GM13976 (cell line): ENCODE measurements at places on chromosomes 5 and 9.

DNA sequence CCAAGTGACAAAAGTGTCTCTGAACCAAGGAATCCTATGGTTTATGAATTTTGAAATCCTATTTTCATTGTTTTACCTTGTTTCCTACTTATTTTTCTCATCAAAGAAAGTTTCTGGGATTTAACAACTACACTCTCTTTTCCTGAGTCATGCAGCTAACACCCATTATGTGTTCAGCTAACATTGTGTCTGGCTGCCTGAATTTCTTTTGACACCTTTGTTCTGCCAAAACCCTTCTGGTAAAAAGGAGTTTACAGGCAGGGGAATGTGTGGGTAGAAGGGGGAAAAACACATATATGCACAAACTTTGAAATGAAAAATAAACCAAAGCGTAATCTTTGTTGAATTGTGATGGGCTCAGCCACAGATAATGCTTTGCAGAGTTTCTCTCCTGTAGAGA lies 146.2 kb downstream of the COX7C start:
- no peak for DNase-seq

- DNase-seq = no peak
These were observed 18.3 kb upstream of the SYNPO start for GRCh38 chr5:150622157-150622556.

- DNase-seq = no peak
These were observed 56.1 kb downstream of the TSTD2 start for GRCh38 chr9:97577051-97577450.

DNA sequence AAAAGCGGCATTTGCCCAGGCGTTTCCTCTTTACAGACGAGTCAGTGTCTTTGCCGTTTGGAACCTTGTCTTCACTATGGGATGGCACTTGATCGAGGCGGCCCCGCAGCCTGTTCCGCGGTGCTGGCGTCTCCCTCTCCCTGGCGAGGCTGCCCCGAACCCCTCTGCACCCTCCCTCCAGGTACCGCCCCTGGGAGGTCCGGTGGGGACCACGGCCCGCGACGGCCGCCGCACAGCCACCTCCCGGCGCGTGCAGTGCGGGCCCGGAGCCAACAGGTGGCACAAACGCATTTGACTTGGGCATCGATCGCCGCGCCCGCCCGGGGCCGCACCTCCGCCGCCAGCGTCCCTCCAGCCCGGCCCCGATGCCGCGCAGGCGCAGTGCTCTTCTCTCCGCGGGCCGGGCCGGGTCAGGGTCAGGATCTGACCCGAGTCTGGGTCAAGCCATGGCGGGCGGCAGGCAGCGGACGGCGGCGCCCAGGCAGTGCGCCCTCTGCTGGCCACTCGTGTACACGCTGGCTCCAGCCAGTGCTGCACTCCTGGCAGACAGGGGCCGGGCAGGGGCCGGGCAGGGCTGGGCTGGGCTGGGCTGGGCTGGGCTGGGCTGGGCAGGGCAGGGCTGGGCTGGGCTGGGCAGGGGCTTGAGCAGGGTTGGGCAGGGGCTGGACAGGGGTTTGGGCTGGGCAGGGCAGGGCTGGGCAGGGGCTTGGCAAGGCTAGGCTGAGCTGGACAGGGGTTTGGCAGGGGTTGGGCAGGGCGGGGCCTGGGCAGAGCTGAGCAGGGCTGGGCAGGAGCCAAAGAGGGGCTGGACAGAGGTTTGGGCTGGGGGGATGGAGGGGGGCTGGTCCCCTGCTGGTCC lies 155.8 kb upstream of the IRX4 start:
- DNase-seq = peak; percentile 92

- no peak for DNase-seq
These were observed 12.5 kb downstream of the HAPLN1 start for GRCh38 chr5:83708170-83708569.

GRCh38 chr9:126608551-126608950 lies 5.2 kb upstream of the LMX1B start:
- no peak for DNase-seq

DNA sequence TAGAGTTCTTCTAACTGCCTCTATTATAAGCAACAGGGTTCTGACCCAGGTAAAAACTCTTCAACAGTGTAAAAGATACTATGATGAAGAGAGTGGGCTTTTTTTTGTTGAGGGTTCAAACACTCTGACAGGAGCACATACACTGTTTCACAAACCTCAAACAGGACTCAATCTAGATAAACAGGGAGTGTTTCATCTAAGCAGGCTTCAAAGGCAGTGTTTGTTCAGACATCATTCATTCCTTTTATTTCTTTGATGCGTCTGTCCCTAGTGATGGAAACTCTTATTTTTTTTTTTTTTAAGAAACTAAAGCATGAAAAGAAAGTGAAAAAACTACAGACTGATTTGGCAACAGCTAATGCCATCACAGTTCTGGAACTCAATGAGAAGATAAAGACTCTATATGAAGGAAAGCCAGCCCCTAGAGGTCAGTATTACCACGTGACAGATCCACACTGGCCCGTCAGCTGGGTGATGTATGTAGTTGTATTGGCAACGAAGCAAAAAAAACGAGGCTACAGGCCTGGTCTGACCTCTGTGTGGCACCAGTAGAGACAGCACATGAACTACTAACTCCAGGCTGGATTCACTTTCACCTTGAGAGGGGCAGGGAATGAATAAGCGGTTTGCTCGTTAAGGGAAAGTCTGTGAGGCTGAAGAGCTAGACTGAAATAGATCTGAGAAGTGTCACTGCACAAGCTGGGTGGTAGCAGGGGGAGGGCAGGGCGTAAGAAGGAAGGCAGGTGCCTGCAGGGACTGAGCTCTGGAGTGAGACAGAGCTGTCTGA lies 172.2 kb downstream of the CCDC192 start:
- peak; percentile 35 for DNase-seq

GRCh38 chr5:108749128-108749861 lies 1.6 kb downstream of the FER start:
- peak; percentile 70 for DNase-seq

GRCh38 chr5:135010502-135011354 lies 23.3 kb downstream of the PITX1 start:
- DNase-seq = no peak

GRCh38 chr5:158820891-158821290 lies 278.8 kb downstream of the EBF1 start:
- no peak for DNase-seq

DNA sequence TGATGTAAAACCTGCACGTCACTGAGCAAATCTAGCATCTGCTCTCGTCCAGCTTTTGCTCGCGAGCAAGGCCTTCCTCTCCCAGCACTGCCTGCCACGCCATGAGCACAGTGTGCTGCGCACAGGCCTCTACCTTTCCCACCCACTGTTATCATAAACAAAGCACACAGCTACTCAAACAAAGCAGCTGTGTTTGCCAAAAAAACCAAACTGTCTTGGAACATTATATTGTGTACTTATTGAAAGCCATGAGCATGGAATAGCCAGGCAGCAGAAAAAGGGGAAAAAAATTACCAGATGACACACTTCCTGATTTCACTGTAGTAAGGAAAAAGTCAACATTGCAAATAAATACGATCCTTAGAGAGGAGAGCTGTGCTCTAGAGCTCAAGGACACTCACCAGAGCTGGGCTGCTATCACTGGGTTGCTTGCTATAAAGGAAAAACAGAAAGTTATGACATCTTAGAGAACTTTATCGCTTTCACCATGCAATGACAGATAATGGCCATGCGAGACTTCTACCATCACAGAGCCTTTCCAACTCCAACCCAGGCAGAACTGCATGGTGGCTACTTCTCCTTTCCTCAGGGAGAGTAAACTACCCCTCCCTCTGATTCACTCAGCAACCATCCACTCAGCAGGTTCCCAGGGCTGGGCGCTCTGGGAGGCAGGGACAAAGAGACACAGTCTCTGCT lies 69.6 kb downstream of the EPB41L4B start:
- DNase-seq = no peak

DNA sequence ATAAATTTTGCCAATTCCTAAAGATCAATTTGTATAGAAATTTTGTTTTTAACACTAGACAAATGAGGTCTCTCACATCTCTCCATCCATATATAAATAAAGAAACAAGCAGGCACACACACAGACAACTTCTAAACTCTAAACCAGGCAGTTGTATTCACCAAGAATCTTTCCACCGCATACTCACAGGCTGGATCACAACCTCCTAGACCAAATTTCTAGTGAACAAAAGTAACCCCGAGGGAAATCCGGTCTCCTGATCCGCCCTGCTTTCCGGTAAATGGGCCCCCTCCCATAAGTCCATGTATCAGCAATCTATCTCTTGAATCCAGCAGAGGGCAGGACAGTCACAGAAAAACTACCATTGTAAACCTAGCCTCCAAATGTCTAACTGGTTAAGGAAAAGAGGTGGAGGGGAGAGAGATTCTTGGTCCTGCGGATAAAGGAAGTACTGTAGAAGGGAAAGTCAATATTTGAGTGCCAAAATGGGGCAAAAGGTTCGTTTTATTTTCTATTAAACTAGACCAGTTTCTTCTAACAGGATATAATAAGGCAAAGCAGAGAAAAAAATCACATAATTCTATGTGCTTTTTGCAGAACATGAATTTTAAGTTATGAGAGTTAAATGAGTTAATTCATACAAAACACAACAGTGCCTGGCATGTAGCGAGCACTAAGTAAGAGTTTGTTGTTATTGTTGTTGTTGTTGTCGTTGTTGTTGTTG lies 4.8 kb upstream of the SMU1 start:
- peak; percentile 78 for DNase-seq

- DNase-seq = no peak
These were observed 8.1 kb upstream of the UBE2D2 start for GRCh38 chr5:139552893-139553575.

DNA sequence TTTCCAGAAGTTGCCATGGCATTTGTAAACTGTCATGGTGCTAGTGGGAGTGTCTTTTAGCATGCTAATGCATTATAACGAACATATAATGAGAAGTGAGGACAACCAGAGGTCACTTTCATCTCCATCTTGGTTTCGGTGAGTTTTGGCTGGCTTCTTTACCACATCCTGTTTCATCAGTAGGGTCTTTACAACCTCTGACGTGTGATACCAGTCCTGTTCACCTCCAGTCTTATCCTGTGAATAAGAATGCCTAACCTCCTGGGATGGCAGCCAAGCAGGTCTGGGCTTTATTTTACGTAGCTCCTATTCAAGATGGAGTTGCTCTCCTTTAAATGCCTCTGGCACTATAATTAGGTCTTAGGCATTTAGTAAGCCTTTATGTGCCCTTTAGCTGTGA lies 20.4 kb upstream of the RFK start:
- DNase-seq = no peak

DNA sequence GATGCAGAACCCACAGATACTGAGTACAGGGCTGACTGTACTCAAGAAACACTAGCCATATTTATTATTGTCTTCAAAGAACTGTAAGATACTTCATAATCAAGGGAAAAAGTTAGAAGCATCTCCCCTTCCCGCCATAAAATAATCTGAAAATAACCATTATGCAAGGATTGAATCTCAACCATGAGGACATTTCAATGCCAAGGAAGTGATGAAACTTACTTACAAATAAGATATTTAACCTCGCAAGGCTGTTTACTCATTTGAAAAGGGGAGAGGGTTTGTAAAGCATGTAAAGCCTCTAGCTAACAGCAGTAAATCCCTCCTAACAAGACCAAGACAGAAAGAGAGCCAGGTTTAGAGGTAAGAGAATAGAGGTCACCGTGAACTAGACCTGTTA lies 6.3 kb downstream of the MYO10 start:
- no peak for DNase-seq

- DNase-seq = no peak
These were observed 289.6 kb downstream of the KIF4B start for GRCh38 chr5:155303120-155303519.

GRCh38 chr9:129321286-129322021 lies 143.4 kb upstream of the IER5L start:
- DNase-seq = no peak

DNA sequence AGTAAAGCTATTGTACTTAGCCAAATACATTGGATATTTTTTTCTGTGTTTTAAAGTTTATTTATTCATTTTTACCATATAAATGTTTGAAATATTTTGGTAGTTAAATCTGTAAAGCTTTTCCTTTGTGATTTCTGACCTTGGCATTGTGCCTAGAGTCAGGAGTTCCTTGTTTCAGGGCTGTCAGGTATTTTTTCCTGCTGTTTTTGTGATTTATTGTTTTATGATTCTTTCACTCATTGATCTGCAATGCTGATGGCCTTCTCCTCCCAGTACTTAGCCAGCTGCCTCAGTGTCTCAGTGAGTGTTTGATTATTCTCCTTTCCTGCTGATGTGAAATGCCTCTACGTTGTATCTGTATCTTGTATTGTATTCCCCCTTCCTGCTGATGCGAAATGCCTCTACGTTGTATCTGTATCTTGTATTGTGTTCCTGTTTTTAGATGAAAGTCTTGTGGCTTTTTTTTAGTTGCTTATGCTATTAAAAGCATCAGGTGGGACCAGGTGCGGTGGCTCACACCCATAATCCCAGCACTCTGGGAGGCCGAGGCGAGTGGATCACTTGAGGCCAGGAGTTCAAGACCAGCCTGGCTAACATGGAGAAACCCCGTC lies 61.0 kb downstream of the EHMT1 start:
- DNase-seq = no peak

GRCh38 chr5:90408571-90409317 lies 812 bp downstream of the CETN3 start:
- no peak for DNase-seq

DNA sequence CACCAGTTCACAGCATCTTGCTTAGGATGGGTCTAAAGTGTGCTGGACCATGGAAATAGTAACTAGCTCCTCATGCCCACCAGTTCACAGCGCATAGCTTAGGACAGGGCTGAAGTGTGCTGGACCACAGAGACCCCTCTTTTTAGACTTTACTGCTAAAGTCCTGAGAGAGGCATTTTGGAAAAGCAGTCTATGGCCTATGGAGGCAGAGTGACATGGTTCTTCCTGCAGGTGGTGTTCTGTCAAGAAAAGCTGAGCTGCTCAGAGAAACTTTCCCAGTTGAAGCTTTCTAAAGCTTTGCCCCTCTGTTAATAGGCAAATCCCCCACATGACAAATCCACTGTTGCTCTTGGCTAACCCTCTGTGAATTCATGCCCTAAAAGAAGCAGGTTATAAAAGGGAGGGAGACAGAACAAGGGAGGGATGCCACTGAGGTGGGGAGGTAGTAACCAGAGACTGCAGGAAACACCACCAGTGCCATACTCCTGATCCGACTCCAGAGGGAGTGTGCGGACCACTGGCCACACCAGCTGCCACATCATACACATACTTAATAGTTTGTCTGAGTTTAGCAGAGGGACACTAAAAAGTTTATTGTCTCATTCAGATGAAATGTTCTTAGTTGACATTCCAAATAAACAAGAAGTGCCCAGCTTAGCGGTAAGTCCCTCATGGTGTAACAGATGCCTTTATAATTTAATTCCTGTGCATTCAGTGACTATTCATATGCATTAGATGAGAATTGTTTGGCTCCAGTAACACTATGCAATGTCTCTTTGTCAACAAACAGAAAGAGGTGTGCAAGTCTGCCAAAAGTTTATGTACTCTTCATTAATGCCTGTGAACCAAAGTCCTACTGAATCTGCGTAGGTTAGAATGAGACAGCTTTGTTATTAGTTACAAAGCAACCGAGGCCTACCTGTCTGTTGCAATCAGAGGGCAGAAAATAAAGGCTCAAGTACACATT lies 236.2 kb upstream of the NFIL3 start:
- peak; percentile 37 for DNase-seq

- no peak for DNase-seq
These were observed 78.1 kb upstream of the UBTD2 start for GRCh38 chr5:172361566-172362238.

GRCh38 chr9:5448461-5449435 lies 1.6 kb upstream of the CD274 start:
- no peak for DNase-seq
